NCI-H146 (cell line): ENCODE measurements at places on chromosomes 1 and 21.

- DNase-seq = no peak
Observed at GRCh38 chr21:27058673-27059605, 92.1 kb upstream of the ADAMTS5 start.

- no peak for DNase-seq
Observed at GRCh38 chr1:113659556-113659955, 99.7 kb downstream of the PHTF1 start.

GRCh38 chr1:10450156-10450814, 454 bp downstream of the CORT start:
- DNase-seq = no peak

- DNase-seq = no peak
Observed at GRCh38 chr1:199018471-199019135, 379.8 kb downstream of the PTPRC start.

GRCh38 chr1:47906009-47906432, 91.2 kb downstream of the TRABD2B start:
- no peak for DNase-seq

- no peak for DNase-seq
Observed at GRCh38 chr1:78234496-78234895, 188.7 kb downstream of the GIPC2 start.

- DNase-seq = no peak
Observed at GRCh38 chr1:17892851-17893250, 137.7 kb downstream of the ACTL8 start.

DNA sequence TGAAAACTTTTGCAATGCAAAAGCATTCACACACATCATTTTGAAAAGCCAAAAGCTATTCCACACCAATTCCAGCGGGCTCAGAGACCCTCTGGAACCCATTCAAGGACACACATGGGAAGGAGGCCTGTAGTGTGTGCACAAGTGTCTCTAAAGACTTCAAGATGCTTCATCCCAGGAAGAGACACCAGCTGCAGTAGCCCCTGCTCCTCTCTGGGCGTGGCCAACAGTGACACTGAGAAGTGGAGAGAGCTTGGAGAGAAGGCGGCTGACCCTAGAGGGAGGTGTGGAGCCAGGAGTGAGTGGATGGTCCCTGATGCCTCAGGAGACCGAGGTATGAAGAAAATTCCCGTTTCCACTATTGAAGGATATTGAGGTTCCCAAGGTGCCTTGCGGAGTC, 14.9 kb upstream of the TNNI1 start:
- peak; percentile 49 for DNase-seq

GRCh38 chr1:12715896-12716437, at the start of gene AADACL3:
AADACL3 (plus strand) TSS chr1:12716110; CDS start chr1:12716177, 67 bp downstream.
- no peak for DNase-seq

- peak; percentile 91 for DNase-seq
Observed at GRCh38 chr1:89530444-89531089, 5.9 kb downstream of the LRRC8B start.

GRCh38 chr1:76289692-76290091, 215.1 kb downstream of the ST6GALNAC3 start:
- DNase-seq = no peak

DNA sequence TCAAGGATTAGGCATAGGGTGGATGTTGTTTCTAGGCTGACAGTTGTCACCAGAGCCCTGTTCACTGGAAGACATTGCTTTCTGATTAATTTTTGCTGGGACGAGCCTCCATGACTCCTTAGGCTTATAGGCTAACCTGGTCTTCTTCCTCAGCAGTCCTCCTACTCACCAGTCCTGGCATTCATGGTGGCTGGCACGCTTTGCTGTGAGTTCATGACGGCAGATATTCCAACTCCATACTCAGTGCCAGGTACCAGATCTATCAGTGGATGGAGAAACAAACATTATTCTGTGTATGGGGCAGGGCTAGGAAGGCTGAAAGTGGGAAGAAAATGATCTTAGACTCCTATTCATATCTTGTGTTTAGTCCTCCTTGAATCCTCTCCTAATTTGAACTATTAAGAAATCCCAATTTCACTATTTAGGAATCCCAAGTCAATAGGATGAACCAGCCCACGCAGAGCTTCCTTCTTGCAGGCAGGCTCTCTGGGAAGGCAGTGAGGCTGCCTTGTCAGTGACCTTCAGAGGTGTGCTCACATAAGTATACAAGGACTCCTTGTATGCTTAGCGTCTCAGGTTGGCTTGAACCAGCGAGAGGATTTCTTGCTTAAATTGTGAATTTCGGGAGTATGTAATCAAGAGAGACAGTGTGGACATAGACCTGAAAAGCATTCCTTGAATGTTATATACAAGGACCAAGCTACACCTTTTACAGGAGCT, 174.6 kb upstream of the KIAA0040 start:
- DNase-seq = no peak

GRCh38 chr1:77222496-77222895, 3.3 kb upstream of the PIGK start:
- no peak for DNase-seq

DNA sequence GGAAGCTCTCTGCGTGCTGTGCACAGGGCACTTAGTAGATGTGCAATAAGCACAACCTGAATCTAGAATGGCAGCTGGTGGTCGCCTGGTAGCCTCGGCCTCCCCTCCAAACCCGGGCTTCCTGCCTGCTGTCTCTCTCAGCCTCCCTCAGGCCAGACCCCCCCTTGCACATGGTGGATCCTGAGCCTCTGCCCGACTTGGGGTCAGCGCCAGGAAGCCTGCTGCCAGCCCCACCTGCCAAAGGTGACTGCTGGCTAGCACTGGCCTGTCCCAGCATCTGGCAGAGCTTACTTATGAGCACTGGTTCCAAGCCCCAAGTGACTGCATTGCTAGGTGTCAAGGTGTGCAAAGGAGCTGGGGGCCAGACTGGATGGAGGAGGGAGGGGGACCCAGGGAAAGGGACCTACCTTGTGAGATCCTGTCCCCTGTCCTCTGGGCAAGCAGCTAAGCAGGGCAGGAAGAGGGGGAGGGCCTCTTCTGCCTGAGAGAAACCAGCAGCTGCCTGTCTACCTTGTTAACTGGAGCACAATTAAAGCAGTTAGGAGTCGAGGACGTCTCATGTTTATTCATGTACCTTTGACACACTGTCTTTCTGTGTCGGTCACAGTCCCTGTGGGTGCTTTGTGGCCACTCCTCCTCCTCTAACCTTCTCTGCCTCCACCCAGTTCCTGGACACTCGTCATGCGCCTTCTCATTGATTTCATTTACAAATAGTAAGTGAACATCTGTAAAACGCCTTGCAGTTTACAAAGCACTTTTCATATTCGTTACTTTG, 100.9 kb downstream of the DDX20 start:
- peak; percentile 87 for DNase-seq

GRCh38 chr1:22171951-22172715, 29.2 kb upstream of the WNT4 start:
- DNase-seq = no peak

DNA sequence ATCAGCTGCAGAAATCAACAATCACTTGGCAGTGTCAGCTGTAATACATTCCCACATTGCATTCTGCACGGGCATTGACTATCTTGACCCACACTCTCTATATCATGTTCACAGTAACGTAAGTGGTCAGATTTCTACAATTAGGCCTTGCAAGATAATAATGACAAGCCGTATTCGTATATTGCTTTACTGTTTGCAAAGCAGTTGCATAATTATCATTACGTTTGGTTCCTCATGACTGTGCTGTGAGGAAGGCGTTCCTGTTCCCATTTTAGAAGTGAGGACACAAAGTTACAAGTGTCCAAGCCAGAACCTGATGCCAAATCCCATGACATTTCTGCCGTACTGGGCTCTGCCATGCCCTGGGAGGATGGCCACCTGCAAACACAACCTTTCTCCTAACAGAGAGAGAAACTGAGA, 53.5 kb upstream of the TARBP1 start:
- DNase-seq = no peak

DNA sequence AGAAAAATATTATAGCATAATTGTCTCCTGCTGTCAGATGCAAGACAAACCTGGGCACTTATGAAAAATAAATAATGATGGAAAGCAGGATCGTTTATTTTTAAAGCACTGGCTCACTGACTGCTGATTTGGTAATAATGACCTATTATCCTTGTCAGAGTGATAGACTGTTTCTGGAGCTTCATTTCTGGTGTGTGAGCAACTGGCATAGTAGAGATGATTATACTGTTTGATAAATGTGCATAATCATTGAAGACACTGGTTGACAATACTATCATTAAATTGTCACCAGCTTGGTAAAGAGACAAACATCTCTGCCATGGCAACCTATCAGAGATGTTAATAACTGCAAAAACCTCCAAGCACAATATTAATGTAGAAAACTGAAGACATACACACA, 179.9 kb upstream of the ZNF644 start:
- no peak for DNase-seq

GRCh38 chr21:45333583-45334121, 46.0 kb upstream of the POFUT2 start:
- no peak for DNase-seq

- DNase-seq = no peak
Observed at GRCh38 chr1:174818951-174819350, 180.8 kb upstream of the CACYBP start.

DNA sequence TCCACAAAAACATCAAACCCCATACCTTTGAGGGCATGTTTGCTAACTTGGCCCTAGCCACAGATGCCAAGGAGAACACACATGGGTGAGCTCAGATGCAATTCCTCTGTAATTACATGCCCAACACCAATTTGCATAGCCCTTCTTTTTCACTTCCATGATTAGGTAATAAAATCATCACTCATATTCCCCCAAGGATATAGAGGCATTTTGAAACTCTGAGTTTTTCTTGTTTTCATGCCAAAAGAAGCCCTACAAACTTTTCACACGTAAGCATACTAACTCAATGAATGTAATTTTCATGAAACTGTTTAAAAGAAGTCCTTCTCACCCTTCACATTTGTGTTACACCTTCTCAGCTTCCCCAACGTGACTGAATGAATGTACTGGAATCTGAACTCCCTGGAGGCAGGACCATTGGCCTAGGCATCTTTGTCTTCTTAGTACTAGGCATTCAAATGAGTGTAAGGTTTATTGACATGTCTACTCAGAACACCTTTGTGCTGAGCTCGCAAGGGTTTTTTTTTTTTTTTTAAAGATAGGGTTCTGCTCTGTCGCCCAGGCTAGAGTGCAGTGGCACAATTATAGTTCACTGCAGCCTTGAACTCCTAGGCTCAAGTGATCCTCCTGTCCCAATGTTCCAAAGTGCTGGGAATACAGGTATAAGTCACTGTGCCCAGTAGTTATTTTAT, 31.0 kb downstream of the FBXO42 start:
- no peak for DNase-seq

DNA sequence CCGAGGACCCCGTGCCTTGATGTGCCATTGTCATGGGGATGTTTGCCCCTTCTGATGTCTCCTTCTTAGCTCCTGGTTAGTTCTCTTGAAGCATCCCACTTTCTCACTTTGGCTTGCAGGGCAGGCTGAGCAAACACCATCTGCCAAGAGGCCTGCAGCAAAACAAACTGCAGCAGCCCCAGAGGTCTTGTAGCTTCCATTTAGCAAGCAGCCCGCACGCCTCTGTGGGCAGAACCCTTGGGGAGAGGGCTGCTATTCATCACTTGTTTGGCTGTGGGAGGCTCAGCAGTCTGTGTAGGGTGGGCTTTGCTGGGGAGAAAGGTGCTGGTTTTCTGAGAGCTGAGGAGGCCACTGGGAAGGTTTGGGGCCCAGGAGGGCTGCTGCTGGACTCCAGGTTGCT, 56.7 kb downstream of the KCNC4 start:
- no peak for DNase-seq

DNA sequence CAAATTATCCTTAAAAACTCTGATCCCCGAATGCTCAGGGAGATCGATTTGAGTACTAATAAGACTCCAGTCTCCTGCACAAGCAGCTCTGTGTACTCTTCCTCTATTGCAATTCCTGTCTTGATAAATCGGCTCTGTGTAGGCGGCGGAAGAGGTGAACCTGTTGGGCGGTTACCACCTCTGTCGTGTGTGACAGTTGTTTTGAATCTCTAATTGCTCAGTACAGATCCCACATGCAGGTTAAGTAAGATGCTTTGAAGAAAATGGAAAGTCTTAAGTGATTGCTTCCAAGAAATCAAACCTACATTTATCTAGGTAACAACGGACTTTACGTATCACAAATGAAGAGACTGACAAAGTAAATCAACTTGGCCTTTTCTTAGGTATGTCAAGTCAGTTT, 35.5 kb downstream of the COA6 start:
- no peak for DNase-seq

DNA sequence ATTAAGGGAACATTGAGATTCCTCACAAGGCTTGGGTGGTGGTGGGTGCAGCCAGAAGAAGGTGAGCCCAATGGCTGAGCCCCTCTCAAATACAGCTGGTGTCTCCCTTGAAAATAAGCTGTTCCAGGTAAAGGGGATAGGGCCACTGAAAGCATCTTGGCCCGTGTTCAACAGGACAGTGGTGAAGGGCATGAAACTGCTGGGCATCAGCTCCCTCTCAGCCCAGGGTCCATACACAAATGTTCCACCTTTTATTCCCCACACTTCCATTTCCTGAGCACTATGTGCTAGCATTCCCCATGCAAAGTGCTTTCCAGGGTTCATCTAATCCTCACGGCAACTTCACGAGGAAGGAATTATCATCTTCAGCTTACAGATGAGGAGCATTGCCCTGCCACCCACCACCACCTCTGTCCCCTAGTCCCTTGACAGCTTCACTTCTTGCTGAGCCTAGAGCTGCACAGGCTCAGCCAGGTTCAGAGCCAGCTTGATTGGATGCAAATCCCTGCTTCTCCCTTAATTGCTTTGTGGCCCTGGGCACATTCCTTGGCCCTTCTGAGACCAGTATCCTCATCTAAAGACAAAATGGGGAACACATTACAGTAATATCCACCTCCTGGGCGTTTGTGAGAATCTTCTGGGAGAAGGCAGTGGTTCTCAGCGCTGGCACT, 9.6 kb downstream of the TAGLN2 start:
- no peak for DNase-seq

- no peak for DNase-seq
Observed at GRCh38 chr1:211531194-211532087, 39.5 kb upstream of the RD3 start.

DNA sequence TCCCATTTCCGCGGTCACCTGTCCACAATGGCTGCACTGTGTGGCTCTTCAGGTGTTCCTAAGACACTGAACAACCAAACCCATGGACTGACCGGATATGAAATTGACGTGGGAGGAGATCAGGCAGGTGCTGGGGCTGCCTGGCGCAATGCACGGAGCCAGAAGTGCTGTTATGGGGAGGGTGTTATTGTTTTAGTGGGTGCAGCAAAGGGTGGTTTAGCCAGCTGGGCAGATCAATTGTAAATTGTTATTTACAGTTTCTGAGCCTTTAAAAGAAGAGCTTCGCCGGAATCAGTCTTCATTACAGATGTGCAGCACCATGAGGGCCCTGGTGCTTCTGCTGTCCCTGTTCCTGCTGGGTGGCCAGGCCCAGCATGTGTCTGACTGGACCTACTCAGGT, at the start of gene CA6:
TSS of gene CA6 (plus strand) at position 301 of the 400 bp plus-strand sequence. CDS start at position 320, 19 bp downstream.
- no peak for DNase-seq

GRCh38 chr1:70024272-70024671, 181.1 kb downstream of the LRRC40 start:
- DNase-seq = no peak

DNA sequence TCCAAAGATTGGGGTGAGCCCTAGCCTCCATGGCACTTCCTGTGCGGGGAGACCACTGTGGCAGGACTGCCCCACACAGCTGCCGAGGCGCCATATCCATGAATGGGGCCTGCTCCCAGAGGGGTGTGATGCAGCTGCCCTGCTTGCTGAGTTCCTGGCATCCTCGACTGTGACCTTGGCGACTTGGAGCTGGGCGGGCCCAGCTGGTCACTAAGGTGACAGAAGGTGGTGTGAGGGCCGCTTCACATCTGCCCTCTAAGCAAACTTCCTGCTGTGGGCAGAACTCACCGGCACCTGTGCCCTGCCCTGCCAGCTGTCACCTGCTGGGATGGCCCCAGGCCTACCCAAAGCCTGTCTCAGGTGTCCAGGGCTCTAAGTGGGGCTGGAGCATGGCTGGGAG, 9.0 kb downstream of the TMEM61 start:
- DNase-seq = peak; percentile 98
